NCI-H526 (cell line): ENCODE measurements at places on chromosomes 7 and 10.

DNA sequence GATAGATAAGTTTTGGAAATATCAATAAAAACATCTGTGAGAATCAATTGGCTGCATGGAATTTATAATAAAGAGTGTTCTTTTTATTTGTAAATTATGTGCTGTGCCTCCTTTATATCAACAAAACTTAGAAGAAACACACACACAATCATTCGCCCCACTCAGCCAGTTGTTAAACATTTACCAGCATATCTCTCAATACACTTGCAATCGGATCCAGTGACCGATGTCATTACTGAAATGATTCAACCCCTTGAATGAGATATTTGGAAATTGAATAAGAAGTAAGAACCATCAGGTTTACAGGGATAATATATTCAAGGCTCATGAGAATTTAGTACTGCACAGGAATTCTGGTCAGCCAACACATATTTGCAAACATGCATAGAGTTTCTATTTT is 35.6 kb downstream of the TAF3 start:
- DNase-seq, result no peak

DNA sequence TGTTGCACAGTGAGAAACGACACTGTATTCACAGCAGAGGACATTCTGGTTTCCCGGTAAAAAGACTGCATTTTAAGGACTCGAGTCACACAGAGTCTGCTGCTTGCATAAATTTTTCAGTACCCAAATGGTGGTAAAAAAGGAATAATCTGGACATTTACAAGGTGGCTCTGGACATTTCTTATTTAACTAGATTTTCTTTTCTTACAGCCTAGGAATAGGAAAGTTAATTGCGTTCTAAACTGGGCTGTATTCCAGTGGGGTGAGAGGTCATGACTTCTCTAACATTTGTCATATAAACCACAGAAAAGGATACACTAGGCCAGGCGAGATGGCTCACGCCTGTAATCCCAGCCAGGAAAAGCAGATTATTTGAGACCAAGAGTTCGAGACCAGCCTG is 237.5 kb upstream of the KLF6 start:
- DNase-seq, result no peak

DNA sequence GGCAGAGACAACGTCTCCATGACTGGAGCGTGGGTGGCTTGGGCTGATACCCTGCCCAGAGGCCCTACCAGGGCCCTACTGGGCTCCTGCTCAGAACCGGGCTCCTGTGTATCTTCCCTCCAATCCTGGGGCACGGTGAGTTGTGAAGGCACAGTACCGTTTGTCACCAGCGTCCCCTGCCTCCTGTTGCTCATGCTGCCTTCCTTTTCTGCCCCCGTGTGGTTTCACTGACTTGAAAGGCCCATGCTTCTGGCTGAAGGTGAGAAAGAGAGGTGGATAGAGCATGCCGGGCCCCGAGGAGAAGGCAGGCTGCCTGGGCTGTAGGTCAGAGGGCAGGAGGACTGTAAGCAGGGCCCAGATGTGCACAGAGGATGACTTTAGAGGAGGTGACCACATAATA is 9.1 kb upstream of the DMBT1 start:
- DNase-seq, result no peak

GRCh38 chr10:128116187-128116586 is 10.0 kb downstream of the MKI67 start:
- DNase-seq, result no peak

DNA sequence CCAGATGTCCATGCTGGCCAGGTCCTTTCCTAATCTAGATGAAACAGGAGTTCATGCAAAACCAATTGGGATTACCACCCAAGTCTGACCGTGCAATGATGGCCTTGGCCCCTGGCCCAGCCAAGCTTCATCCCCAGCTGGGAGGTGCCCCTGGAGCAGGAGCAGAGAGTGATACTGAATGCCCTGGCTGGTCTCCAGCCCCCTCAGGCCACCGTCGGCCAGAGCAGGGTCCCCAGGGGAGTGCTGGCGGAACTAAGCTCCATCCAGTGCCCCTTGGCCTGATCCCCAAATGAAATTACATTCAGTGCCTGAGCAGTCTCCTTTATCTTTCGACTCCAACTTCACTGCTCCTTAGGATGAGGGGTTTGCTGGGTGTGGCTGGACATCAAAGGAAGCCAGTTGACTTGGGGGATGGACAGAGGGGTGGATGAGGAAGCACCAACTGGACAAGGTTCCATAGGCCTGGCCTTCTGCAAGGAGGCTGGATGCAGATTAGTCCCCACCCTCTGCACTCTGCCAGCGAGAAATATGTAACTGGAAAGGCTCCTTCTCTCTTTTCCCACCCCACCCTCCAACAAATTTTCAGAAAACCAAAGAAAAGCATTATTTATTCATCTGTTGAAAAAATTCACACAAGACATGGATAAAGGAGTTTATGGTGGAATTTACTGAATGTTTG is 275.5 kb downstream of the PLXNA4 start:
- DNase-seq, result no peak

DNA sequence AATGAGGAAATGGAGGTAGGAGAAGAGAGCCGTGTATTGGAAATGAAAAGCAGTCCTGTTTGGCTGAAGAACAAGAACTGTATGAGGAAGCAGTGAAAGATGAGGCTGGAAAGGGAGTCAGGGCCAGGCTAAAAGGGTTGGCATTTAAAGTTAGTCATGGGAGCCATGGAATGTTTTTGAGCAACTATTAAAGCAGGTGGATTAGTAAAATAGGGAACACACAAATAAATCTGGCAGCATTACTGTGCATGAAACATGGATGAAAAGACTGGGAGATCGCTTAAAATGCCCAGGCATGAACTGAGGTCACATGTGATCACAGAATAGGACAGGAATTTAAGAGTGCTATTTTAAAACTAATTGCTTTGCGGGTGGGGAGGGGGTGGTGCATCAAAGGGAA is 1.4 kb upstream of the IFRD1 start:
- DNase-seq, result no peak

DNA sequence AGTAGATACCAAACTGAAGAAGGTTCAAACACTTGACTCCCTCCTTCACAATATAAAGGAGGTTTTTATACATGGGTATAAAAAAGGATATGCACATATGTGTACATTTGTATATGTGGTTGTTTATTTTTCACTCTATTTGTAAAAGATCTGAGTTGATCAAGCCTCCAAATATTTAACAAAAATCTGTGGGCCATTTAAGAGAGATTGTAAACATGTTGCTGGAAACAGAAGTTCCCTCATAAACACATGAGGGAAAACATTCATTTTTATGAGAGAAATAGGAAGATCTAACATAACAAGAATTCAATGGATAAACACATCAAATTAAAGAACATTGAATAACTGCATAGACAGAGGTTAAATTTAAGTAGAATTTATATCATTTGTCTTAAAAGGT is 81.7 kb downstream of the COL28A1 start:
- no peak for DNase-seq
